ENCODE measurements at places on chromosomes 4 and X.

DNA sequence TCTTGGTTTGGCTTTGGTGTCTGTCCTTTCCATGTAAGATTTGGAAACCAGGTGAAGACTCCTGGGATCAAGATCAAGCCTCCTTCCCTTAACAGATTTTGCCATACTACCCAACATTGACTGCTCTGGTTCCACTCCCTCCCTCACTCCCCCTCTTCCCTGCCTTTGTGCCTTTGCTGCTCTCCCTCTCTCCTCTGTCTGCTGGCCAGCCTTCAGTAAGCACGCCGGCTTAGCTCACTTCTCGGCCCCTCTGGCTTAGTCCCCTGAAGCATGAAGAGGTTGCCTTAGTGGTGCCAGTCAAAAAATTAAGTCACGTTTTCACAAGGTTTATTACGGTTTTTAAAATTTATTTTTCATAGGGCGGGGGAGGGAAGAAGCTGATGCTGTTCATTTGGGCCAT lies 6.0 kb downstream of the GRIA3 start:
- no peaks in the 10 kb centered on the region for H3K36me3 ChIP-seq
- peaks cover 9% of the 10 kb centered on the region for H3K27me3 ChIP-seq
- no peaks in the 10 kb centered on the region for H3K4me1 ChIP-seq

DNA sequence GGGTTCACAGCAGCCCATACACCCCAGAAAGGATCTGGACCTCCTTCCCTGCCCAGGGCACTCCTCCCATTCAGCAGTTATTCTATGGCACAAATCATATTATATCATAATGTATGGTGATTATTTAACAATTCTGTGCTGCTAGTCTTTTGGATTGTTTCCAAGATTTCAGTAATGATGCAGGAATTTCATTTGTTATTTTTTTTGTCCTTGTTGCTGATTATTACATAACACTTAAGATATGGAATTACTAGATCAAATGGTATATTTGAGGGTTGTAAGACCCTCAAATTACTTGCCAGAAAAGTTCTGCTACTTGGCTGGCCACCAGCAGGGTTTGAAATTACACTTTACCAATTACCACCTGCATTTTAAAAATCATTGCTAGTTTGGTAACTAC lies 36.4 kb downstream of the QDPR start:
- peaks cover 14% of the 10 kb centered on the region for H3K36me3 ChIP-seq
- peaks cover 13% of the 10 kb centered on the region for H3K4me1 ChIP-seq
- no peak overlapping the region for H3K27ac ChIP-seq
- H3K4me3 ChIP-seq, result no peak overlapping the region
- DNase-seq, result no peak

DNA sequence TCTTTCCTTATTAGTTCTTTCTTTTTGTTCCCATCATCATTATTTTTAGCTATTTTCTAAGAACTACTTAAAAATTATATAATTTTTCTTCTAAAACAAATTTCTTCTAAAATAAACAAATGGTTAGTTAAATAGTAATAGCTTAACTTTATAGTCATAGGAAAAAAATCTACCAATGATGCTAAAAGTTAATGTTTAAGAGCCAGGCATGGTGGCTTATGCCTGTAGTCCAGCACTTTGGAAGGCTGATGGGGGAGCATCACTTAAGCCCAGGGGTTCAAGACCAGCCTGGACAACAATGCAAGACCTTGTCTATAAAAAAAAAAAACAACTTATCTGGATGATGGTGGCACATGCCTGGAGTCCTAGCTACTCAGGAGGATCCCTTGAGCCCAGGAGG lies 127.1 kb upstream of the ANXA3 start:
- H3K4me3 ChIP-seq, result no peak overlapping the region
- H3K27me3 ChIP-seq, result peaks cover 14% of the 10 kb centered on the region
- no peak overlapping the region for H3K27ac ChIP-seq
- no peaks in the 10 kb centered on the region for H3K4me1 ChIP-seq

- H3K27ac ChIP-seq, result no peak overlapping the region
- H3K36me3 ChIP-seq, result no peaks in the 10 kb centered on the region
- no peak overlapping the region for H3K4me3 ChIP-seq
- no peaks in the 10 kb centered on the region for H3K4me1 ChIP-seq
- DNase-seq, result no peak
These were observed 23.7 kb upstream of the LRAT start for GRCh38 chr4:154720123-154720522.

DNA sequence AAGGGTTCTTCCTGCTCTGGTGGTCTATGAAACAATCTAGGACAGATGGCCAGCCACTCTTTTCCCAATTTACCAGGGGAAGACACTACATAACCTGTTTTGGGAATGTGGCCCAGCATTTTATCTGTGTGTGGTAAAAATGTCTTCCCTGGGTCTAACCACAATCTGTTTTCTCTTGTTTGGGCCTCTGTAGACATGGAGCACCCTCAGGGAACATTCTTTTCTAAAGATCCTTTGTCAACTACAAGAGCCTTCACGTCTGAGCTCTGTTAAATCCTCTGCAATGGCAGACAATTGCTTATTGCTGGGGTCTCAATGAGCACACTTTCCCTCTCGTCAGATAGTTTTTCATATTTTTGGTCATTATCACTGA lies 35.5 kb downstream of the PLAC1 start:
- H3K27ac ChIP-seq, result no peak overlapping the region
- DNase-seq, result no peak
- H3K4me3 ChIP-seq, result no peak overlapping the region
- peaks cover 17% of the 10 kb centered on the region for H3K27me3 ChIP-seq
- H3K36me3 ChIP-seq, result no peaks in the 10 kb centered on the region

GRCh38 chr4:35643661-35644060 lies 600.7 kb downstream of the ARAP2 start:
- H3K27ac ChIP-seq, result no peak overlapping the region
- H3K4me1 ChIP-seq, result no peaks in the 10 kb centered on the region
- DNase-seq, result no peak
- no peaks in the 10 kb centered on the region for H3K36me3 ChIP-seq

DNA sequence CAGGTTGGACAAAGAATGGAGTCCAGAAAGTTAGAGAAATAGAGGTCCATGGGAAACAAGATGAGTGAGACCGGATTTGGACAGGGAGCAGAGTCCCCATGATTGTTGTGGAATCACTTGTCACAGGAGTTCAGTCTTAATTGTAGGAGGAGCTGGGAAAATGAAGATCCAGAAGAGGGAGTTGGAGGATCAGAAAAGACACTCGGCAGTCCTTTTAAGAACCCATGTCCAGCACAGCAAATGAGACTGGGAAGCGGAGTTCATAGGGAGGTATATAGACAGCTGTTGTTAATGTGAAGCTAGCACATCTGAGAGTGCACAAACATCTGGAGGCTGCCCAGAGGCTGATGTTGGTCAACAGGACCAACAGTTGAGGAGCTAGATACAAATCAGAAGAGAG lies 111.4 kb upstream of the RXFP1 start:
- DNase-seq, result no peak
- no peaks in the 10 kb centered on the region for H3K4me1 ChIP-seq
- H3K27ac ChIP-seq, result no peak overlapping the region
- no peaks in the 10 kb centered on the region for H3K27me3 ChIP-seq
